CD4-positive, alpha-beta memory T cell (primary cell): ENCODE measurements at places on chromosomes 6 and 20. TPM values are rescaled to one million over a fixed set of nuclear protein-coding genes. Genes with fewer than 3 reads are reported as not detected.

DNA sequence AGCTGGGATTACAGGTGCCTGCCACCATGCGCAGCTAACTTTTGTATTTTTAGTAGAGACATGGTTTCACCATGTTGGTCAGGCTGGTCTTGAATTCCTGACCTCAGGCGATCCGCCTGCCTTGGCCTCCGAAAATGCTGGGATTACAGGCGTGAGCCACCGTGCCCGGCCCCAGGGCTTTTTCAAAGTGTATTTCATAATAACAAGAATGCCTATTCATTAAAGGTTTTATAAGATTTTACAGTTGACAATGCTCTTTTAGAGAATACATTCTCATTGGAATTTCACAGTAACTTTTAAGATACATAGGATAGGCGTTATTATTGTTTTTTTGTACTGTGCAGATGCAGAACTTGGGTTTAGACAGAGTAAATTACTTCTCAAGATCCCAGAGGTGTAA lies 52.6 kb upstream of the PTPRK start:
- no peaks in the 10 kb centered on the region for H3K4me1 ChIP-seq
- no peak overlapping the region for H3K4me3 ChIP-seq
- H3K27me3 ChIP-seq = no peaks in the 10 kb centered on the region
- H3K36me3 ChIP-seq = no peaks in the 10 kb centered on the region
- no peak overlapping the region for H3K27ac ChIP-seq

GRCh38 chr20:56554869-56555268 lies 21.8 kb downstream of the FAM209B start:
- no peaks in the 10 kb centered on the region for H3K27me3 ChIP-seq
- no peak overlapping the region for H3K4me3 ChIP-seq
- no peaks in the 10 kb centered on the region for H3K4me1 ChIP-seq
- H3K36me3 ChIP-seq = no peaks in the 10 kb centered on the region

DNA sequence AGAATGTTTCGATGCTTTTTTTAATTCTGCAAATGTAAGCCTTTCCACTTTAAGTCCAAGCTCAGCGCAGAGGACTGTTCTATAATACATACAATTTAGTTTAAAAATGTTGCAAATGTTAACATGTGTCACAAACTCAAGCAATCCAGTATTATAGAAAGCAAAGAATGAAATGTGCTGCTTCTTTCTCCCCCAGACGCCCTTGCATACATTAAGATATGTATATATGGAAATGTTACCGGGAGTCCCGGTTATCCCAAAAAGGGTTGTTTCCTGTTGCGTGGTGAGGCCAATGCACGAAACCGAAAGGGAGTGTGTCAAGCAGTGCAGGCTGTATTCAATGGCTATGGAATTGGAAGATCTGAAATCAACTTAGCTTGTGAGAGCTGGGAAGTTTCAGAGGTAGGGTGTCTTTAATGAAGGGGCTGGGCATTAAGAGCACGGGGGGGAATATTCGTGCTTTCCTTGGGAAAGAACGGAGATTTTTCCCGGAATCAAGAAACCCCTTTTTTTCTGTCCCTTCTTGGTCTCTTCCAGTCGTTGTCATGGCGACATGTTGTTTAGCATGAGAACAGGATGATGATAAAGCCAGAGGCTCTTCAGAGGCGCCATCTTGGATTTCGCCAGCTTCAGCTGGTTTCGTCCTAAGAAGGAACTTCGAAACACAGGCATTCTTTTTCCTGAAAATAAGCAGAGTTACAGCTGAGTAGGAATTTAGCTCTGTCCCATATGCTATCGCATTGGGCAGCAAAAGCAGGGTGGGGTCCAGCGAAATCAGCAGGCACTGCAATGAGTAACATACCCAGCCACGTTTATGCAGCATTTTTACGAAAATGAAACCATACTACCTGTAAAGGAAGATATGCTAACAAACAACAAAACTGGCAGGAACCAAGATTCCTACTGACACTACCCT lies 10.1 kb upstream of the NQO2 start:
- no peaks in the 10 kb centered on the region for H3K36me3 ChIP-seq
- no peaks in the 10 kb centered on the region for H3K27me3 ChIP-seq
- H3K4me3 ChIP-seq = peak overlapping the region; percentile 66
- DNase-seq = peak; percentile 88
- peak overlapping the region; percentile 92 for H3K27ac ChIP-seq

- no peak for DNase-seq
- no peaks in the 10 kb centered on the region for H3K27me3 ChIP-seq
- no peaks in the 10 kb centered on the region for H3K4me1 ChIP-seq
- no peaks in the 10 kb centered on the region for H3K36me3 ChIP-seq
- no peak overlapping the region for H3K4me3 ChIP-seq
These were observed 175.7 kb downstream of the PDE10A start for GRCh38 chr6:165487347-165487746.

PREX1 gene
- 79.6 TPM for polyA plus RNA-seq

CNR1 gene
- polyA plus RNA-seq = not detected

TMEM14C gene
- polyA plus RNA-seq = 107 TPM

MDFI gene
- polyA plus RNA-seq = not detected

PABPC1L gene
- polyA plus RNA-seq = not detected

CTCFL gene
- polyA plus RNA-seq = not detected

SMIM28 gene
- polyA plus RNA-seq = not detected

LY6G6C gene
- polyA plus RNA-seq = not detected
